ENCODE measurements at places on chromosomes 7 and 10.
A peak's percentile ranks its signal among the peaks of the same experiment; 100 is the strongest.

DNA sequence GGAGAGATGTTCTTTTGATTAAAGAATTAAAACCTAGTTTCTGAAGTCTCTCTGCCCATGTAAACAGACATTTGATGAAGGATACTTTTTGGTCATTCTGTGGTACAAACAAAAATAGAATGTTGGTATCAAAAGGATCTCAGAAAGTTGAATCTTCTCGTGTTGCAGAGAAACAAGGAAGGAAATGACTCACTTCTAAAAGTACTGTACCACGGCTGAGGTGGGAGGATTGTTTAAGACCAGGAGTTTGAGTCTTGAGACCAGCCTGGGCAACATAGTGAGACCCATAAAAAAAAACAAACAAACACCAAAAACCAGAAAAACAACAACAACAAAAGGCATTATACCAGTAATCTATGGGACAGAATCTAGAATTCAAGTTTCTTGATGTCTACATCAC lies 69.7 kb downstream of the PRSS58 start:
- DNase-seq = no peak

DNA sequence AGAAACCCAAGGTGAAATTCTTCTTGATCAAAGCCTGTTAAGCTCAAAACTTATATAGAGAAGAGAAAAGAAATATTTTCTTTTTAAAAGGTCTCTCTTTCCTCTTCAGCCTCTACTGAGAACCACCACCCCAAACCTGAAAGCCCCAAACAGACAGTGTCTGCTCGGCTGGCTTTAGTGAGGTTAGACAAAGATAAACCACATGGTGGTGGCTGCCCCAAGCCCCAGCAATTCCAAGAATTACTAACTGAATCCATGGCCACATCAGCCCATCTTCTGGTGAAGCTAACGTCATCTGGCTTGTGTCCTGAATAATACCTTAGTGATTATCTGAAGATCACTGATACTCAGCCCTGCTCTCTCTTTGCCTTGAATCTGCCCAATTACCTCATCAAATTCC lies 275.0 kb downstream of the ELMO1 start:
- DNase-seq = no peak

DNA sequence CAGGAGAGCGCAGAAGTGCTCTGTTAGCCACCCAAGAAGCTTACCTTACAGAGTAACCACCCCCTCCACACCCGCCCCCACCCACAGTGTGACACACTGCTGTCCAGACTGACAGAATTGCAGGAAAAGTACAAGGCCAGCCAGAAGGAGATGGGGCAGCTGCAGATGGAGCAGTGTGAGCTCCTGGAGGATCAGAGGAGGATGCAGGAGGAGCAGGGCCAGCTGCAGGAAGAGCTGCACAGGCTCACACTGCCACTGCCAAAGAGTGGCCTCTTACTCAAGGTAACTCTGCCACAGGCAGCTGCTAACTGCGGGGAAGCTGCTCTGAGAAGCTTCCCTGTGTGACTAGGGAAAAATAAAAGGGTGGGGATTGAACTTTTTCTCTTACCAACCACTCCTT lies 17.6 kb downstream of the CCDC136 start:
- DNase-seq = no peak

DNA sequence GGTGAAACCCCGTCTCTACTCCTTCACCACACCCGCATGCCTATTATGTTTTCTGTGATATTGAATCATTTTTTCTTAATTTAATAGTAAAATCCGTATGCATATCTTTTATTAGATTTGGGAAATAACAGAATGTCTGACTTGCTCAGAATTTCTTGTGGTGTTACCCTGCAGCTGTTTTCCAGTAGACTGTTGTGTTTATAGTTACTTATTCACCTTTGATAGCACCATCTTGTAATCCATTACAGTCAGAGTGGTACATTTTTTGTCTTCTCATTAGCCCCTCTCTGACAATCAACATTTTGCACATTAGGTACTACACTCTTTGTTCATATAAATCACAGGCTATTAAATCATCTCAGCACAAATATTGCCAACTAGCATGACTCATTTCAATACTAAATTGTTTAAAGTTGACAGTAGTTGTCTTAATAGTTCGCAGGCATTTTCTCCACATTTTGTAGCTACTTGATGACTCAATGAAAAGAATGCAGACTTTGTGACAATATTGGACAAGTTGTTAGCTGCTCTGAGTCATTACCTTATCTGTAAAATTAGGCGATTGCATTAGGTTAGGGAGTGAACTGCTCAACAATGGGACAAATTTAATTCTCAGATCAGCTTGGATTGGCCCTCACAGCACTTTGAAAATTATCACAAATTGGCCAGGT lies 17.8 kb upstream of the SLC16A12 start:
- no peak for DNase-seq

- no peak for DNase-seq
Measured at GRCh38 chr10:122515022-122515424, 45.5 kb upstream of the DMBT1 start.

DNA sequence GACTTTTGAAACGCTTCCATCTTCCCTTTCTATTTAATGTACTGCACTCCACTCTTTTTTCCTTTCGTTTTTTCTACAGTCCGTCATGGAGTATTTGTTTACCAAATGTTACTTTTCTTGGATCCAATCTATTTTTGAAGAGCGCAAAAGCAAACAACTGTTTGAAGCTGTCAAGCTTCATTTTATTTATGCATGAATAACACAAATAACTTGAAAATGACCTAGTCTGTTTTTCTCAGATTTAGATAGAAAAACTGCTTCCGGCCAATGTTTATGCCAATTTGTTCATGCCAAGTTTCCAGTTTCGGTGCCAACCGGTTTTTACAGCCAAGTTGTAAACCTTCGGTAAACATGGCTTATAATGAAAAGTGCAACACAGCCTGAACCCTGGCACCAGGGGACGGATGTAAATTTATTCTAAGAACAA lies 150.9 kb upstream of the KLF6 start:
- DNase-seq = no peak

DNA sequence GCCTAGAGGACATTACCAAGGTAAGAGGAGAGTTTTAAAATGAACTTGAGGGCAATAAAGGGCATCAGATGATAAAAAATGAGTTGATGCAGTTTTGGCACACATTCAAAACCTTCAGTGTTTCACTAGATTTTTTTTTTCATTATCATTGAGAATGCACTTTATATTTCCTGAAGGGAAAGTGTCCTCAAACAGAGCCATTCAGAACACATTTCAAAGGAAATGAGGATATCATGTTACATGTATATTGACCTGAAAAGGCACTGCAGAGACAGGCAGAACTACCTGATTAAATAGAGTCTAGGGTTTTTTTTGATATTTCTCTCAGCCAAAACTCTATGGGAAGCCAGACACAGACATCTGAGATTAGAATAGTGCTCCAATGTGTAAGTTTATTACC lies 454.0 kb downstream of the NEBL start:
- no peak for DNase-seq

GRCh38 chr10:102267748-102268147 lies 22.4 kb downstream of the GBF1 start:
- DNase-seq = no peak

- no peak for DNase-seq
Measured at GRCh38 chr10:110822035-110822711, 49.6 kb upstream of the PDCD4 start.

GRCh38 chr7:70390251-70390650 lies 741.7 kb upstream of the GALNT17 start:
- no peak for DNase-seq

DNA sequence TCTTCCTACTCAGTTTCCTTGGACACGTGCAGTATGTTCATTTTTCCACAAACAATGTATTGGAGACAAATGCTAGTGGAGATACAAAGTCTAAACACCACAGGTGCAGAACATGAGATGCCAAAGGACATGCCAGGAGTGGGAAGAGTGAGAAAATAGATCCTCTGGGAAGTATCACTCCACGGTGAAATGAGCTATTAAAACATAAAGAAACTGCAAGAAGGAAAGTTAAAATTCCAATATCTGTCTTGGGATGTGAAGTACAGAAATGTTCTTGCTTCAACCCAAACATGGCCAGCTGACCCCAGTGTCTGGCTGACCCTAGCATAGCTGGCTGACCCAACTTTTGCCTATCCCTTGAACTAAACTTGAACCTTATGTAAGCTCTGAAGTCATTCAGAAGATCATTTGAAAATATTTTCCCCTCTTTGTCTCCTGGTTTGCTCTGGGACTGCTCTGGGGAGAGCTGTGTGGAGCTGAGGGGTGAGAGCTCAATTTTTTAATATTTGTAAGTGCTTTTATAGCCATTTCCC lies 59.5 kb downstream of the FZD1 start:
- no peak for DNase-seq

DNA sequence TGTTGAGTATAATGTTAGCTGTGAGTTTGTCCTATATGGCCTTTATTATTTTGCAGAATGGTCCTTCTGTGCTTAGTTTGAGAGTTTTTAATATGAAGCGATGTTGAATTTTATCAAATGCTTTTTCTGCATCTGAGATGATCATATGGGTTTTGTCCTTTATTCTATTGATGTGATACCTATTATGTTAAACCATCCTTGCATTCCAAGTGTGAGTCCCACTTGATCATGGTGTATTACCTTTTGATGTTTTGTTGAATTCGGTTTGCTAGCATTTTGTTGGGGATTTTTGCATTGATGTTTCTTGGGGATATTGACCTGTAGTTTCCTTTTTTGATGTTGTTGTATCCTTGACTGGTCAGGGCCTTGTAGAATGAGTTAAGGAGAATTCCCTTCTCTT lies 166.4 kb downstream of the MLLT10 start:
- DNase-seq = no peak

- no peak for DNase-seq
Measured at GRCh38 chr7:97733276-97734161, 1.6 kb downstream of the TAC1 start.

GRCh38 chr10:111079241-111079760 lies 2.5 kb downstream of the ADRA2A start:
- no peak for DNase-seq

DNA sequence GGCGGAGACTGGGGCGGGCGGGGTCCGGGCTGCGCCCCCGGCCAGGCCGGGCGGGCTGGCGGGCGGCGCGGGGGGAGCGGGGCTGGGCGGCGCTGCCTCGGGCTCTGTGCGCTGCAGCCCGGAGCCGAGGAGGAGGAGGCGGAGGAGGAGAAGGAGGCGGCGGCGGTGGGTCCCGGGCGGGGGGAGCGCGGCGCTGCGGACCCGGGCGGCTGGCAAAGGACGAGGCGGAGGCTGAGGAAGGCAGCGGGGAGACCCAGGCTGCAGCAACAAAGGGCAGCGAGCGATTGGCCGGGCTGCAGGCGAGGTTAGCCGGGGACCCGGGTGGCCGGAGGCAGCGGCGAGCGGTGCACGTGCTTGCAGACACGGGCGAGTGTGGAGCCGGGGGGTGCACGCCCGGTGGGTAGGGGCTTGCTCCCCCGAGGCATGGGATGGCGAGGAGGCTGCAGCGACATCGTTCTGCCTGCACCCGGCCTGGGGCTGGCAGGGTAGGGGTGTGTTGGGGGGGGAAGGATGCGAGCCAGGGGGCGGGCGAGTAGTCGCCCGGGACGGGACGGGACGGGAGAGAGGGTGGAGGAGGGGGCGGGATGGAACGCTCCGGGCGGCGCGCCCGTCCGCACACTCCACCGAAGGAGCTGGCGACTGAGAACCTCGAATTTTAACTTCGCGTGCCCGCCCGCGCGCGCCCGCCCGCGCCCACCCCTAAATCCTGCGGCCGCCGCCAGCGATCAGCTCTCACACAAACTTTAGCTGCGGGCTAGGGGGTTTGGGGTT lies 844 bp upstream of the KAT6B start:
- no peak for DNase-seq

GRCh38 chr7:2193575-2194305 lies 39.0 kb downstream of the MAD1L1 start:
- DNase-seq = no peak

- no peak for DNase-seq
Measured at GRCh38 chr10:43048301-43049051, 28.4 kb upstream of the RET start.

GRCh38 chr7:96248405-96248804 lies 73.5 kb downstream of the SLC25A13 start:
- DNase-seq = no peak

GRCh38 chr10:74039561-74040145 lies 41.7 kb downstream of the VCL start:
- DNase-seq = no peak

DNA sequence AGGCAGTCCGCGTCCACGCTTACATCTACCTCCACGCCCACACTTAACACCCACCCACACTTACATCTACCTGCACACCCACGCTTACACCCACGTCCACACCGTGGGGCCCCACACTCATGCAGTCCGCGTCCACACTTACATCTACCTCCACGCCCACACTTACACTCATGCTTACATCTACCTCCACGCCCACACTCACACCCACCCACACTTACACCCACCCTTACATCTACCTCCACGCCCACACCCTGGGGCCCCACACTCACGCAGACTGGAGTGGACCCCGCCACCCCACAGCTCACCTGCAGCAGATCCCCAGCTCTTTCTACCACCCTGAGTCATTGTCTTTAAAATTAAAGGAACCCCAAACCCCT lies 32.4 kb upstream of the PWWP2B start:
- peak; percentile 40 for DNase-seq

- DNase-seq = no peak
Measured at GRCh38 chr10:77081481-77081891, 556.1 kb downstream of the KCNMA1 start.

GRCh38 chr7:157177983-157178381 lies 39.3 kb downstream of the UBE3C start:
- no peak for DNase-seq

GRCh38 chr7:114081606-114082425 lies 163.0 kb upstream of the PPP1R3A start:
- DNase-seq = no peak

DNA sequence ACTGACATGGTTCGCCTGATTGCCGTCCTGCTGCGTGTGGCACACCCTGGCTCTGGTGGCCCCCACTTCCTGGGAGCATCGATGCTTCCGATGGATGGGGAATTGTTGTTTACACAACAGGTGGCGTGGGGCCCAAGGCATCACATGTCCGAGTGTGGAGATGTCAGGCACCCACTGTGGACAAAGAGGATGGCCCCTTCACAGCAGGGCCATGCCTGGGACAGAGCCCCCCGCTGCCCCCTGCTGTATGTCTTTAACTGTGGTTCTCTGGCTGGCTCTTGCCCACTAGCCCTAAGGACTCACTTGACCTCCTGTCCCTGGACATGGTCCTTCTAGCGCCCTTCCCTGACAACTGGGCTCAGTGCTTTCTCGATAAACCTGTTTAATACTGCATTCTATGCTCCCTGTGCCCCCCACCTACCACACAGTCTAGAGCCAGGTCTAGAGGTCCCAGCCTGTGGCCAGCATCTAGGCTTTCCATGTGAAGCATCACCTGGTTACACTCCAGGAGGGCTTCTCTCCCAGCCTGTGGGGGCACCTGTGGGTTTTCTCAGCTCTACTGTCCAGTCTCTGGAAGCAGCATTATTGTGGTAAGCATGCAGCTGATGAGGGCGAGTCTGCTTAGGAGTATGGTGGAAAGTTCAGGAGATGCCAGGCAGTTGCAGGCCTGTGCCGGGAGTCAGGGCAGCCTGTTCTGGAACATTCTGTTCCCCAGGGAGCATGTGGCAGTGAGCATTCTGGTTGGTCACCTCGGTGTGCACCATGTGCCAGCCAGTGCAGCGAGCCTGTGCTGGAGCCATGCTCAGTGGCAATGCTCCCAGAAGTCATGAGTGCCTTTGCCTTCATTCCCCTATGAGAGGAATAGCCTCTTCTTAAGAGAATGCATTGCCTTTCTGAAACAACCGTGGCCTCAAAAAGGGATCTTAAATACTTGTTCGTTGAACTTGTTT lies 10.4 kb downstream of the ADCY1 start:
- DNase-seq = no peak

Measured in stimulated activated CD4-positive, alpha-beta T cell treated with anti-CD3 and anti-CD28 coated beads, Interleukin-15, amount 100 ng/mL, for 48 hours (primary cell).